ENCODE measurements at places on chromosomes 16 and 17.

DNA sequence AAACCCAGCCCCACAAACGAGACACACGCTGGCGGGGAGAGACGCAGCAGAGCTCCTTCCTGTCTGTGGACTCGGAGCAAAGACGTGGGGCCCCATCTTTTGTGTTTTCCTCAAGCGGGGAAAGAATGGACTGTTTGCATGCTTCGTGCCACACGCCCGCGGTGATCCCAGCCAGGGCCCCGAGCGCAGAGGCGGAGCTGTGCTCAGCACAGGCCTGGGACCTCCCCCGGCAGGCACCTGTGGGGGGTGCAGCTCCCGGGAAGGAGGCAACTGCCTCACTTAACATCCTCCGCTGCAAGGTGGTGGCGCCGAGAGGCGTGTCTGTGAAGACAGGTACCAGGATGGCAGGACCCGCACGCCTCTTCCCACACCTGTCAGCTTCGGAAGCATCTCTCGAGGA lies 19.1 kb downstream of the TRARG1 start:
- DNase-seq: no peak

GRCh38 chr17:55350825-55351205 lies 70.8 kb downstream of the MMD start:
- DNase-seq: no peak

GRCh38 chr16:84398701-84399100 lies 30.4 kb downstream of the ATP2C2 start:
- no peak for DNase-seq

DNA sequence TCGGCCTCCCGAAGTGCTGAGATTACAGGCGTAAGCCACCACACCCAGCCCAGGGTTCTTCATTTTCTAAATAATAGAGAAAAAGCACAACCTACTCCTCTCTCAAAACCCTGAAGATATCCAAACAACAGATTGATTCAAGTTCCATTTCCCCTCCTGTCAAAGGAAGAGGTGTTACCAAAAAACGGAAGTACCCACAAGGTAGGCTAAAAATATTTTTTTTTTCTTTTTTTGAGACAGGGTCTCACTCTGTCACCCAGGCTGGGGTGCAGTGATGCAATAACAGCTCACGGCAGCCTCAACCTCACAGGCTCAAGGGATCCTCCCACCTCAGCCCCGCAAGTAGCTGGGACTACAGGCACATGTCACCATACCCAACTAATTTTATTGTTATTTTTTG lies 18.9 kb downstream of the UTP6 start:
- DNase-seq: no peak

- no peak for DNase-seq
These were observed 24.0 kb downstream of the MEOX1 start for GRCh38 chr17:43637563-43638323.

- DNase-seq: peak; percentile 93
These were observed 826 bp upstream of the GSE1 start for GRCh38 chr16:85612191-85612800.

DNA sequence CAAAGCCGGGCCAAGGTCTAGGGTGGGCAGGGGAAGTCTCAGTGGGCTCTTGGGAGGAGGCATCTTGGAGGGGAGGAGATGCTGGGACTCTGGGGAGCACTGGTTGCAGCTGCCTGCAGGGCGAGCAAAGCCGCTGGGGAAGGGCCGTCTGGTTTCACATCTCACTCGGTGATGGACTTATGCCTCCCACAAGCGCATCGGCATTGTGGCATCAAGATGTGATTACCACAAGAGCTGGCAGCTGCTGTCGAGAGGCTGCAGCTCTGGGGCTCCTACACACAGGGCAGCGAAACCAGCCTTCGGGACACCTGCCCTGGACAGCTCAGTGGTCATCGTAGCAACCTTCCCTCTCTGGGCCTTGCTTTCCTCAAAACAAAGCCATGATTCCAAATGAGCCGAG lies 3.1 kb upstream of the KCNJ12 start:
- DNase-seq: no peak

DNA sequence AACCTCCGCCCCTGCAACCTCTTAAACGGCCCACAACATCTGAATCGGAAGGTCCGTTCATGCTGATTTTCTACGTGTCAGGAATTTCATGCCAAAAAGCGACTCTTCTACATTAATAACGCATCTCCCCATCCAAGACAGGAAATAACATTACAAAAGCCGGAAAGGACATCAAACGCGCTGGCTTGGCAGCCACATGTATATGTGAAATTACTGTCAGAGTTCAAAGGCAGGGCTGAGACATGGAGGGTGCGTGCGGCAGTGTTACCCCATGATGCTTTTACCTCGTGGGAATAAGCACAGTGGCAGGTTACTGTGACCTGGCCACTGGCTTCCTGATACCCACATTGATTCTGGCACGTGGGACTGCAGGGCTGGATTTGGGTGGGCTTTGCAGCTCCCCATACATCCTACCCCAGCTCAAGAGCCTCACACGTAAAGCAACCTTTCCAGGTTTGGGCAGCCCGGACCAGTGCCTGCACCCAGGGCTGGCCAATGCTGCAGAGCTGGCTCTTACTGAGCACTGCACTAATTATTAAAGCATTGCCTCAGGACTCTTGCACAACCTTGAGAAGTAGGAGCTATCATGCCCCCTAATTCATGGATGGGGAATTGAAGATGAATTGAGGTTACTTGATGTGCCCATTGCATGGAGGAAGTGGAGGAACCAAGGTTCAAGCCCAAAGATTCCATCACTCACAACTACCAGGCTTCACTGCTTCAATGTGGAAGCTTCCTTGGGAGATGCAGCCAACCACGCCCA lies 120.6 kb upstream of the FOXF1 start:
- no peak for DNase-seq

GRCh38 chr17:12290207-12290606 lies 269.5 kb downstream of the MAP2K4 start:
- no peak for DNase-seq

GRCh38 chr16:51431517-51432241 lies 280.6 kb upstream of the SALL1 start:
- DNase-seq: peak; percentile 10

- no peak for DNase-seq
These were observed 1.2 kb downstream of the RTN4RL1 start for GRCh38 chr17:2023692-2024571.

- no peak for DNase-seq
These were observed 13.2 kb downstream of the ZFPM1 start for GRCh38 chr16:88466175-88466862.

GRCh38 chr17:4179071-4179470 lies 36.1 kb downstream of the CYB5D2 start:
- DNase-seq: no peak

DNA sequence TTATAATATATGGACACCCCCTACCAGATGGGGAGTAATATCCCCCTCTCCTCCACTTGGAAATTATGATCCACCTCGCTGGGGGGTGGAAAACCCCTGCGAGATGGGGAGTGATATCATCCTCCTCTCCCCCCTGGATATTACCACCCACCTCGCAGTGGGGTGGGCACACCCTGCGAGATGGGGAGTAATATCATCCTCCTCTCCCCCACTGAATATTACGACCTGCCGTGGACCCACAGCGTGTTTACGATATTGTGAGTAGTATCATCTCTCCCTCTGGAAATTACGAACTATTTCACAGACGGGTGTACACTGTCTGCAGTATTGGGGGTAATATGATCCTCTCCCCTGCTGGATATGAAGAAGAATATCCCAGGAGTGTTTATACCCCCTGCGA lies 228.3 kb upstream of the WSCD1 start:
- no peak for DNase-seq

DNA sequence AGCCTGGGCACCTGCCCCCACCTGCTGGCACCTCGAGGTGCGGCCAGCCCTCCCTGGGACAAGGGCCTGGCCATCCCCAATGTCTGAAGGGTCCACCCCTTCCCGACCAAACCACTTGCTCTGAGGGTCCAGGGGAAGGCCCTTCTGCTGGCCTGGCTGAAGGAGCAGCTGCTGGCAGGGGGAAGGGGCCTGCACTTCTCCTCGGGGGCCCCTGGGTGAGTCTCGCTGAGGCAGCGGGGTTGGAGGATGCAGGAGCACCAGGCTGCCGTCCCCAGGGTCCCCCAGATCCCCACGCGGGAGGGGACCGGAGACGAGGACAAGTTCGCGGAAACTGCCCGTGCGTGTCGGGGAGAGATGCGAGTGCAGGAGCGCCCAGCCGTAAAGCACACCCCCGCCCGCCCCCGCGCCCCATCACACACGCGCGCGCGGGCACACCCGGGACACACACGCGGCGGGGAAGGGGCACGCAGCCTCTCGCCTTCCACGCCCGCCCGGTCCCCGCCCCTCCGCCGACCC lies 725 bp upstream of the CACNA1H start:
- no peak for DNase-seq

DNA sequence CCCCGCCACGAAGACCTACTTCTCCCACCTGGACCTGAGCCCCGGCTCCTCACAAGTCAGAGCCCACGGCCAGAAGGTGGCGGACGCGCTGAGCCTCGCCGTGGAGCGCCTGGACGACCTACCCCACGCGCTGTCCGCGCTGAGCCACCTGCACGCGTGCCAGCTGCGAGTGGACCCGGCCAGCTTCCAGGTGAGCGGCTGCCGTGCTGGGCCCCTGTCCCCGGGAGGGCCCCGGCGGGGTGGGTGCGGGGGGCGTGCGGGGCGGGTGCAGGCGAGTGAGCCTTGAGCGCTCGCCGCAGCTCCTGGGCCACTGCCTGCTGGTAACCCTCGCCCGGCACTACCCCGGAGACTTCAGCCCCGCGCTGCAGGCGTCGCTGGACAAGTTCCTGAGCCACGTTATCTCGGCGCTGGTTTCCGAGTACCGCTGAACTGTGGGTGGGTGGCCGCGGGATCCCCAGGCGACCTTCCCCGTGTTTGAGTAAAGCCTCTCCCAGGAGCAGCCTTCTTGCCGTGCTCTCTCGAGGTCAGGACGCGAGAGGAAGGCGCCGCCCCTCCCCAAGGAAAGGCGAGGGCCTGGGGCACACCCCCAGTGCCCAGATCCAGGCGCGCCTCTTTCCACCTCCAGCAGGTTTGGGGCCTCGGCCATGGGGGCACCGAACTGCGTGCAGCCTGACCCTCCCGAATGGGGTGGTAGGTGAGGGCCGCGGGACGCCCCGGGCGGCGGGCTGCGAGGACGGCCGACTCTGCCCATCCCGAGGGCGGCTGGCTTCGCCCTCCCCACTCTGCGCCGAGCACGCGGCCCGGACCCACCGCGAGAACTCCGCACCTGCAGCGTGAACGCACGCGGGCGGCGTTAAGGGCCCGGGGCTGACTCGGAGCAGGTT lies 664 bp downstream of the HBQ1 start:
- DNase-seq: peak; percentile 58

- DNase-seq: no peak
These were observed 8.9 kb upstream of the ITGB3 start for GRCh38 chr17:47244697-47245096.

- DNase-seq: no peak
These were observed 37.7 kb downstream of the GINS2 start for GRCh38 chr16:85650844-85651628.

GRCh38 chr17:69853541-69854224 lies 221.3 kb upstream of the KCNJ16 start:
- no peak for DNase-seq

DNA sequence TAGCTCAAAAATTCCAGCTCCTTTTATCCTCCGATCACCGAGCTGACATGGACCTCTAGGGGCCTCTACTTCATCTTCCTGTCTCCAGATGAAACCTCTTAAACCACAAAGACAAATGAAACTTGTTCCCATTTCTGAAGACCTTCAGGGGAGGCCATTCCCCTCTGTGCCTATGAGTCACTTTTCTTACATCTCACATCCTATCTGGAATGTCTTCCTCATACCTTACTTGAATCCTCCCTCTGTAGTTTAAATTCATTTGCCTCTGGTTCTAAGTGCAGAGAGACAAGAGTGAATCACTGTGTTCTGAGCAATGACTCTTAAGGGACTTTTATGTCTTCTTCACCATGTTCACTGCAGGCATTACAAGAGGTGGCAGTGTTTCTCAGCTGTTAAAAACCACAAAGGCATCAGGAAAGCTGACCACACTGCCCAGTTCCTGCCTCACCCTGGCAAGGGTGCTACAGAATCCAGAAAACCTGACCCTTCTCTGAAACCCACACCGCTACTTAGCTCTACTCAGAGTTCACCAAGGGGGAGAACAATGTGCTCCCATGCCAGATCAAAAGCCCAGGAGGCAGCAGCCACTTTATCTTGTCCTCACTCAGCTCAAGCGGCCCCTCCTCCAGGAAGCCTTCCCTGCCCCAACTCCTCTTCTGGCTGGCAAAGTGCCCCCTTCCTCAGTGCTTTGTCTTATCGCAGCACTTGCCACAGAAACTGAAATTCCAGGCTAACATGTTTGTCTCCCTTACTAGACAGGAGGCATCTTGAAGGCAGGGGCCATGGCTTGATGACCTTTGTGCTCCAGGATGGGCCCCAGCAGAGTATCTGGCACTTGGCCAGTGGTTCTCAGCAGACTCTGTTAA lies 6.4 kb downstream of the CUEDC1 start:
- DNase-seq: peak; percentile 89

DNA sequence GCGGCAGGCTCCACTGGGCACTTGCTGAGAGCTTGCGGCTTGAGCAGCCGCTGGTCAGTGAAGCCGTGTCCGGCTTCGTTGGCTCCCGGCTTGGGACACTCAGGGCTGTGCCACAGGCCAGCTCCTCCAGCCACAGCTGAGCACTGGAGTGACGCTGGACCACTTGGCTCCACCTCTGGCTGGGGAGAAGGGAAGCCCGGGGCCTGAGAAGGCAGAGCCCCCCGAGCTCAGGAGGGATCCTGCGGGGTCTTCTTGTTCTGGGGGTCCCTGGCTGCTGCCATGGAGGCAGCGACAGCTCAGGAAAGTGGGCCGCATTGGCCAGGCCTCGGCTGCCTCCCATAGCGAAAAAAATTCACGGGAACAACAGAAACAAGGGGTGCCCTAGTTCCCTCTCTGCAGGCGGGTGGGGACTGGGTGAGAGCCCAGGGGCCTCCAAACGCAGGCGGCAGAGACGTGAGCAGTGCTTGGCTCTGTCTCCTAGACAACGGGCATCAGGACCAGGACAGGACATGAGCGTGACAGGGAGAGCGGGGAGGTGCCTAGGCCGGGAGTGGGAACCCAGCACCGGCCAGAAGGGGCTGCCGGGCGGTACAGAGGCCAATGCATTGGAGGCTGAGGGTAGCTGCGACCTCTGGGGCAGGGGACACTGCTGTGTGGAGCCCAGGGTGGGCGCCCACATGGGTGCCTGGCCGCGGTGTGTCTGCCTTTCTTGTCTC lies 37.7 kb downstream of the SLC7A5 start:
- DNase-seq: no peak

- no peak for DNase-seq
These were observed 2.4 kb downstream of the SPN start for GRCh38 chr16:29665294-29666077.

GRCh38 chr16:23407436-23408127 lies 45.4 kb downstream of the COG7 start:
- DNase-seq: no peak

DNA sequence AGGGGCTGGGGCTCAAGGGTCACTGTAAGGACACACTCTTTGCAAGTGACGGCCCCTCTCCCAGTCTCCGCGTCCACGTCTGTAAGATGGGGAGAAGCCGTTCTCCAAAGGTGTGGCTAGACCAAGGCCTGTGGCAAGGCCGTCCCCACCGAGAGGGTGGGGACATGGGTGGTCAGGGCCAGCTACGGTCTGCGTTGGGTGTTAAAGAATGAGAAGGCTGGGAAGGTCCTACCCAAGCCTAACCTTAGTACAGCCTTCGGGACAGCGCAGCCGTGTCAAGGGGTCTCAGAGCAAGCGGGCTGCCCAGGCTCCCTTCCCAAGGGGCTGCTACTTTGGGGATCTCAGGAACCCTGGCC lies 1.9 kb downstream of the C1QTNF8 start:
- no peak for DNase-seq
